ENCODE measurements at places on chromosomes 1 and 21. TPM values are rescaled to one million over a fixed set of nuclear protein-coding genes. Genes with fewer than 3 reads are reported as not detected.

The SFN gene
- 3.8 TPM for total RNA-seq

The FGR gene
- total RNA-seq, result not detected

DNA sequence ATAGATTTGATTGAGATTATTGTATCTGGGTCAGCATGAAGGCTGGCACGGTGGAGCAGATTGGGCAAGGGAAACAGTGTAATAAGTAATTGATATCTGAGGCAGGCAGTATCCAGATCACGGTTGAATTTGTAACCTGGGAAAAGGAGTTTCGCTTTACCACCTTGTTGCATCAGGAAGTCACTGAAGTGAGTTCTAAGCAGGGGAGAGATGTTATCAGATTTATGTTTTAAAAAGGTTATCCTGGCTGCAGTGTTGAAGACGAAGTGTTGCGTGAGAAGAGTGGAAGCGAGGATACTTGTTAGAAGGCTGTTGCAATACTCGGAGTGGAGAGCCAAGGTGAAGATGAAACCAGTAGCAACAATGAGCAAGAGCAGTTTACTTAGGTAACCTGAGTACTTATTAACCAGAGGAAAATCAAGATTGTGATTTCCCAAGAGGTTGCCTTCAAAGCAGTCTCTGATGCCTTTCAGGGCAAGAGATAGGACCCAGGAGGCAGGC lies 77.8 kb downstream of the LHX9 start:
- H3K36me3 ChIP-seq, result no peaks in the 10 kb centered on the region
- H3K4me3 ChIP-seq, result no peak overlapping the region
- no peaks in the 10 kb centered on the region for H3K27me3 ChIP-seq
- H3K27ac ChIP-seq, result no peak overlapping the region
- no peak for DNase-seq

- no peaks in the 10 kb centered on the region for H3K4me1 ChIP-seq
- no peak for DNase-seq
- no peak overlapping the region for H3K27ac ChIP-seq
These were observed 4.8 kb downstream of the SARS1 start for GRCh38 chr1:109218516-109218915.

GRCh38 chr1:161019751-161020495 lies 1.0 kb downstream of the F11R start:
- H3K27ac ChIP-seq, result no peak overlapping the region
- H3K4me3 ChIP-seq, result peak overlapping the region; percentile 96
- H3K4me1 ChIP-seq, result peaks cover 13% of the 10 kb centered on the region
- DNase-seq, result no peak
- H3K27me3 ChIP-seq, result no peaks in the 10 kb centered on the region

DNA sequence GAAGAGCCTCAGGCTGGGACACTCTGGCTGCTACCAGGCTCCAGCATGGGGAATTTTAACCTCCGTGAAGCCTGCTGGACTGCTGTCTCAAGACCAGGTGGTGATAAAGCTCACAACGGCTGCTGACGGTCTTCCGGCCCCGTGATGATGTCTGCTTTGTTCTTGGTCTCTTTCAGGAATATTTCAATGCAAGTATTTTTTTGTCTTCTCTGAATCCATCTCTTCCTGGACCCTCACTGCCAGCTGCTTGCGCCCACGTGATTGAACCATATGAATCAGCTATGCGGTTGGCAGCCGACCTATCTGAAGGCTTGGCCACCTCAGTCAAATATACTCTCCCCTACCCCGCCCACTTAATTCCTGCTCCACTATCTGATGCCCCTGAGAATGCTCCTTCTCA lies 14.6 kb upstream of the SLC6A17 start:
- no peak for DNase-seq
- no peak overlapping the region for H3K4me3 ChIP-seq
- no peak overlapping the region for H3K27ac ChIP-seq
- H3K27me3 ChIP-seq, result no peaks in the 10 kb centered on the region

GRCh38 chr21:43866260-43866629 lies 1.2 kb downstream of the AGPAT3 start:
- no peaks in the 10 kb centered on the region for H3K27me3 ChIP-seq
- H3K36me3 ChIP-seq, result no peaks in the 10 kb centered on the region
- H3K27ac ChIP-seq, result no peak overlapping the region
- no peak for DNase-seq
- peak overlapping the region; percentile 70 for H3K4me3 ChIP-seq
- H3K4me1 ChIP-seq, result no peaks in the 10 kb centered on the region
